A549 treated with ZK216348 at 1 μM for 4 hours (cell line): ENCODE measurements at places on chromosomes 1 and 21. TPM values are rescaled to one million over a fixed set of nuclear protein-coding genes. Genes with fewer than 3 reads are reported as not detected.

Gene HSPB7
- not detected in 5 replicates for total RNA-seq

Gene AMY1C
- not detected in 5 replicates for total RNA-seq

Gene CTSS
- 14.5 to 19.6 TPM (median 17.9 TPM) in 5 replicates for total RNA-seq

Gene SAMD11
- 11.9 to 38.0 TPM (median 31.7 TPM) in 5 replicates for total RNA-seq

Gene LHX8
- total RNA-seq, result 0.81 to 1.4 TPM (median 1.2 TPM) in 5 replicates

Gene CLCNKB
- total RNA-seq, result 0.07 to 0.22 TPM (median 0.15 TPM) in 4 of 5 replicates, not detected in the other

Gene CD5L
- not detected in 5 replicates for total RNA-seq

Gene FCRL5
- not detected in 5 replicates for total RNA-seq

Gene HCN3
- total RNA-seq, result 2.0 to 6.6 TPM (median 5.5 TPM) in 5 replicates

Gene EIF2D
- 30.3 to 36.6 TPM (median 34.8 TPM) in 5 replicates for total RNA-seq

Gene GIPC2
- total RNA-seq, result 0.07 to 0.08 TPM in 2 of 5 replicates, not detected in the others

Gene CAMK1G
- total RNA-seq, result 0.14 to 0.58 TPM (median 0.15 TPM) in 4 of 5 replicates, not detected in the other

Gene KIAA1614
- total RNA-seq, result 0.15 to 1.2 TPM (median 0.63 TPM) in 5 replicates

Gene TMED5
- total RNA-seq, result 18.0 to 38.8 TPM (median 33.1 TPM) in 5 replicates

Gene S100A3
- 86.7 to 117 TPM (median 103 TPM) in 5 replicates for total RNA-seq

Gene AIM2
- total RNA-seq, result not detected in 5 replicates

Gene SPATA45
- total RNA-seq, result not detected in 5 replicates

Gene ITLN1
- total RNA-seq, result not detected in 5 replicates

Gene CDA
- 29.6 to 46.1 TPM (median 35.1 TPM) in 5 replicates for total RNA-seq

Gene TNFRSF14
- total RNA-seq, result 0.21 to 0.67 TPM (median 0.30 TPM) in 4 of 5 replicates, not detected in the other

Gene TFAP2E
- total RNA-seq, result 0.40 to 0.93 TPM (median 0.65 TPM) in 5 replicates

Gene TGFBR3
- total RNA-seq, result 2.4 to 4.4 TPM (median 4.1 TPM) in 5 replicates

Gene ADAMTSL4
- 2.2 to 6.3 TPM (median 4.8 TPM) in 5 replicates for total RNA-seq

Gene GPA33
- not detected in 5 replicates for total RNA-seq

Gene FAM177B
- not detected in 5 replicates for total RNA-seq

Gene PRDM16
- total RNA-seq, result 0.07 to 0.31 TPM (median 0.27 TPM) in 5 replicates

Gene LGR6
- 0.40 to 1.8 TPM (median 0.62 TPM) in 5 replicates for total RNA-seq

Gene GFI1
- total RNA-seq, result 0.17 to 0.35 TPM (median 0.26 TPM) in 5 replicates

Gene PCP4
- total RNA-seq, result not detected in 5 replicates

Gene PLA2G4A
- 8.3 to 11.9 TPM (median 10.3 TPM) in 5 replicates for total RNA-seq

Gene NHLH1
- total RNA-seq, result 0.34 to 0.79 TPM (median 0.47 TPM) in 5 replicates

Gene OR6K6
- not detected in 5 replicates for total RNA-seq

Gene ITPKB
- 1.7 to 3.0 TPM (median 2.5 TPM) in 5 replicates for total RNA-seq

Gene WNT3A
- total RNA-seq, result 0.08 TPM in 1 of 5 replicates, not detected in the others

Gene HRNR
- not detected in 5 replicates for total RNA-seq

Gene LAX1
- not detected in 5 replicates for total RNA-seq

Gene FLG2
- not detected in 5 replicates for total RNA-seq

Gene SPAG17
- not detected in 5 replicates for total RNA-seq

Gene SLC35F3
- total RNA-seq, result 3.6 to 5.7 TPM (median 5.2 TPM) in 5 replicates

Gene DTL
- 20.3 to 23.8 TPM (median 21.7 TPM) in 5 replicates for total RNA-seq

Gene TTC22
- not detected in 5 replicates for total RNA-seq

Gene GPR25
- not detected in 5 replicates for total RNA-seq

Gene CSF3R
- total RNA-seq, result not detected in 5 replicates

Gene RBM11
- total RNA-seq, result not detected in 5 replicates

Gene PDZK1
- total RNA-seq, result 0.39 to 1.7 TPM (median 0.98 TPM) in 5 replicates

Gene TSPAN2
- 0.66 to 1.6 TPM (median 1.3 TPM) in 5 replicates for total RNA-seq

Gene SLC9C2
- not detected in 5 replicates for total RNA-seq

Gene ACOT11
- 1.3 to 2.8 TPM (median 2.2 TPM) in 5 replicates for total RNA-seq

Gene DCDC2B
- total RNA-seq, result not detected in 5 replicates

Gene KPNA6
- 14.1 to 16.7 TPM (median 14.9 TPM) in 5 replicates for total RNA-seq
